ENCODE measurements at places on chromosomes 2 and 18.

GRCh38 chr2:211068108-211068780, 511.8 kb downstream of the CPS1 start:
- DNase-seq: no peak

GRCh38 chr18:5058768-5059695, 138.0 kb downstream of the AKAIN1 start:
- DNase-seq: no peak

GRCh38 chr2:9673914-9674481, 43.2 kb upstream of the YWHAQ start:
- no peak for DNase-seq

DNA sequence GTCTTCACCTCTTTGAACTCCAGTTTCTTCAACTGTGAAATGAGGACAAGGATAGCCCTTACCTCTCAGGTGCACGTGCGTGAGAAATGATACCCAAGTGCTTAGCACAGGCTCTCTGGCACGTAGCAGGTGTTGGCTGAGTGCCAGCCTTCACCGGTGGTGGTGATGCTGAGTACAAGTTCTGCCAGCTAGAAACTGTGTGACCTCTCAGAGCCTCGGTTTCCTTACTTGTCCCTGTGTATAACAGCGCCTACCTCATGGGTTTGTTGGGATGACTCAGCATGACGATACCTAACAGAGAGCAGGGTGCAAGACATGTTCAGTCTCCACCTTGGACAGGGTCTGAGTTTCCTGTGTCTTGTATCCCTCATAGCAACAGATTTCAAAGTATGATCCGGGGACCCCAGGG, 205.1 kb downstream of the TNS1 start:
- peak; percentile 14 for DNase-seq

DNA sequence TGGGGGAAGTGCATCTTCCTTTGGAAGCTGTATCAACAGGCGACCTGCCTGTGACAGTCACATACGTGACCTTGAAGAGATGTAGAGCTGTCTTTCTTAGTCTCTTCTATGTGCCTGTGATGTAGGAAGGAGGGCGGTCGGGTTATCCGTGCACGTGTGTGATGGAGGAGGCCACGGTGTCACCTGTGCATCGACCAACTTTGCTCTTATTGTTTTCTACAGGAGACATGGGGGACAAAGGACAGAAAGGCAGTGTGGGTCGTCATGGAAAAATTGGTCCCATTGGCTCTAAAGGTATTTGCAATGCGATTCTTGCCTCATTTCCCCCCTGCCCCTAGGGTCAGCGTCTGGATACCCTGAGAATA, 20.7 kb upstream of the ALLC start:
- no peak for DNase-seq

DNA sequence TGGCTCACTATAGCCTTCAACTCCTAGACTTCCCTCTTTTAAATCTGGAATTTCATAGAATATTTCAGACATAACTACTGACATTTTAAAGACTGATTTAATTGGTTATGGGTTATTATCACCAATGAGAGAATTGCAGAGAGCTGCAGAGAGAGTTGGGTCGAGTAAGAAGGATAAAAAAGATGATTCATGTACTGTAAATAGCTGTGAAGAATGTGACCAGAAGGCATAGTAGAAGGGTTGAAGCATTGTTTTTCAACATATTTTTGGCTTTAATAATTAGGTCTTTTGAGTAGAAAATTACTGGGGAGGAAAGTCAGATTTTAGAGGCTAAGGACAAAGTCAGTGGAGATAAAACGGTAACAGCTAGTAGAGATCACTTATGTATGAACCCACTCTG, 503.2 kb upstream of the SLC8A1 start:
- DNase-seq: no peak

- no peak for DNase-seq
Observed at GRCh38 chr2:237911363-237912017, 52.1 kb downstream of the RAMP1 start.
